RCC 7860 (cell line): ENCODE measurements at places on chromosomes 13 and 19.

DNA sequence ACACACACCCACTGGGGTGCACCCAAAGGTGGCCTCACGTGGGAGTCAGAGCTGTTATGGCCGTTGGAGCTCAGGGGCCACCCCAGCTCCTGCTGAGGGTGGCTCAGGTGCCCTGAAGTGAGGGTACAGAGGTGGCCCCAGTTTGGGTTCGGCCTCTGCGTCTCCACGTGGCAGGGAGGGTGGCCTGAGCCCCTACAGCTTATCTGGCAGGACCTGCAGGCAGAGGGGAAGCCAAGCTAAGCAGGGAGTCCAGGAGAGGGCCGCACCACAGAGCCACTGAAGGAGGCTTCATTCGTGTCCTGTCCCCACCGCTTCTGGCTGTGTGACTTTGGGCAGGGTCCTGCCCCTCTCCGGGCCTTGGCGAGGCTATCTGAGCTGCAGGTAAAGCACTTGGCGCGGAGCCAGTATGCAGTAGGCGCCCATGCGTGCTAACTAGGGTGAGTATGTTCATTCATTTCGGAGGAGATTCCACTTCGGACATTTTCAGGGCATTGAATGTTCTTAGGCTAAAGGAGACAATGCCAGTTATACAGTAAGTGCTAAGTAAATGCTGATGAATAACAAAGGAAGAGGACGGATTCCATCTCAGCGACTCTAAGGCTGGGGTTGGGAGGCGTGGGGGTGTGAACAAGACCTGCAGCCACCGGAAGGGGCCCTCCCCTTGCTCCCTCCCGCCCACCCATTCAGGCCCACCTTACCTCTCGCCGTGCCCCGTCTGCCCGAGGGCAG, 4.9 kb downstream of the REX1BD start:
- no peak for DNase-seq

- peak; percentile 25 for DNase-seq
These were observed 5.2 kb upstream of the CEACAM18 start for GRCh38 chr19:51473009-51473707.

- no peak for DNase-seq
These were observed 154.2 kb upstream of the KLF12 start for GRCh38 chr13:74288361-74288911.

DNA sequence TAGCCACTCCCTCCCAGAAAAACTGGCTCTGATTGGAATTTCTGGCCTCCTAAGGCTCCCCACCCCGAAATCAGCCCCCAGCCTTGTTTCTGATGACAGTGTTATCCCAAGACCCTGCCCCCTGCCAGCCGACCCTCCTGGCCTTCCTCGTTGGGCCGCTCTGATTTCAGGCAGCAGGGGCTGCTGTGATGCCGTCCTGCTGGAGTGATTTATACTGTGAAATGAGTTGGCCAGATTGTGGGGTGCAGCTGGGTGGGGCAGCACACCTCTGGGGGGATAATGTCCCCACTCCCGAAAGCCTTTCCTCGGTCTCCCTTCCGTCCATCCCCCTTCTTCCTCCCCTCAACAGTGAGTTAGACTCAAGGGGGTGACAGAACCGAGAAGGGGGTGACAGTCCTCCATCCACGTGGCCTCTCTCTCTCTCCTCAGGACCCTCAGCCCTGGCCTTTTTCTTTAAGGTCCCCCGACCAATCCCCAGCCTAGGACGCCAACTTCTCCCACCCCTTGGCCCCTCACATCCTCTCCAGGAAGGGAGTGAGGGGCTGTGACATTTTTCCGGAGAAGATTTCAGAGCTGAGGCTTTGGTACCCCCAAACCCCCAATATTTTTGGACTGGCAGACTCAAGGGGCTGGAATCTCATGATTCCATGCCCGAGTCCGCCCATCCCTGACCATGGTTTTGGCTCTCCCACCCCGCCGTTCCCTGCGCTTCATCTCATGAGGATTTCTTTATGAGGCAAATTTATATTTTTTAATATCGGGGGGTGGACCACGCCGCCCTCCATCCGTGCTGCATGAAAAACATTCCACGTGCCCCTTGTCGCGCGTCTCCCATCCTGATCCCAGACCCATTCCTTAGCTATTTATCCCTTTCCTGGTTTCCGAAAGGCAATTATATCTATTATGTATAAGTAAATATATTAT, 6.1 kb downstream of the FOSB start:
- DNase-seq: no peak

GRCh38 chr13:64154514-64154913, 2738.9 kb upstream of the PCDH20 start:
- no peak for DNase-seq
